SK-MEL-5 (cell line): ENCODE measurements at places on chromosomes 4 and X. TPM values are rescaled to one million over a fixed set of nuclear protein-coding genes. Genes with fewer than 3 reads are reported as not detected.

DNA sequence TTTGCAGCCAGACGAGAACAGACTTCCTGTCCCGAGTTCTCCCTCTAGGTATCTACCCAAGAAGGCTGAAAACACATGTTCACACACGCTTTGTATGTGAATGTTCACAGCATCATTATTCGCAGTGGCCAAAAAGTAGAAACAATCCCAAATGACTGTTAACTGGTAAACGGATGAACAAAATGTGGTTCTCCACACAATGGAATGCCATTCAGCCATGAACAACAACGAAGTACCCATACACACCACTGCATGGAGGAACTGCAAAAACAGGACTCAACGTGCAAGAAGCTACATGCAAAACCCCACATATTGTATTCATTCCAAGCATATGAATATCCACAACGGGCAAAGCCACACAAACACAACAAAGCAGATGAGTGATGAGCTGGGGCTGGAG lies 45.0 kb downstream of the PDHA1 start:
- DNase-seq, result no peak

DNA sequence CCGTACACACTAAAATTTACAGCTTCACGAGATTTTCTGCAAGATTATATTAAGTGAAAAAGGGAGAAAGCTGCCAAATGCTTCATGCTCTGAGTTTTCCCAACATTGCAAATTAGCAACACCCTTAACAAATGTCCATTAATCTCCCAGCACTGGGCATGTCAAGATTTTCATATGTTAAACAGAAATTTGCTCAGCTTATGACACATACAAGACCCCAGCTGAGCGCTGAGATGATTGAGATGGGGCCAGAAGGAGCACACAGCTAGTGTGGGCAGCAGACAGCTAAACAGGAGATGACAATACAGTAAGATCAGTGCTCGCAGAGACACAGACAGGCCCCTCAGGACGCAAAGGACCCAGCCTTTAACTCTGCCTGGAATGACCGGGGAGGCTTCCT lies 208.8 kb downstream of the STK32B start:
- DNase-seq, result no peak

Gene STATH
- total RNA-seq, result 1.1 and 1.6 TPM in 2 replicates

Gene AFAP1
- total RNA-seq, result 10.3 and 11.6 TPM in 2 replicates

DNA sequence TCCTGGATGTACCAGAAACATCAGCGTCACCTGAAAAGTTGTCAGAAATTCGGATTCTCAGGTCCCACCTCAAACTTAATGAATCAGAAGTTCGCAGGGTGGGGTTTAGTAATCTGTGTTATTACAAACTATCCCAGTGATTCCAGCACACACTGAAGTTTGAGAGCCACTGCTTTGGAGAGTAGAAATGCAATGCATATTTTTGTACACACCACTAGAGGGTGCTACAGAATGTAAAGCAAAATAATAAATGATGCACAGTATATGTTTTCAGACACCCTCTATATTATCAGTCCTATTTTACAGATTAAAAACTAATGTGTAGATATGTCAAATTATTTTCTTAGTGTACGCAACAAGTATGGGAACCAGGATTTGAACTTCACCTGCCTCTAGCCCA lies 2.4 kb upstream of the MORF4L2 start:
- peak; percentile 51 for DNase-seq

DNA sequence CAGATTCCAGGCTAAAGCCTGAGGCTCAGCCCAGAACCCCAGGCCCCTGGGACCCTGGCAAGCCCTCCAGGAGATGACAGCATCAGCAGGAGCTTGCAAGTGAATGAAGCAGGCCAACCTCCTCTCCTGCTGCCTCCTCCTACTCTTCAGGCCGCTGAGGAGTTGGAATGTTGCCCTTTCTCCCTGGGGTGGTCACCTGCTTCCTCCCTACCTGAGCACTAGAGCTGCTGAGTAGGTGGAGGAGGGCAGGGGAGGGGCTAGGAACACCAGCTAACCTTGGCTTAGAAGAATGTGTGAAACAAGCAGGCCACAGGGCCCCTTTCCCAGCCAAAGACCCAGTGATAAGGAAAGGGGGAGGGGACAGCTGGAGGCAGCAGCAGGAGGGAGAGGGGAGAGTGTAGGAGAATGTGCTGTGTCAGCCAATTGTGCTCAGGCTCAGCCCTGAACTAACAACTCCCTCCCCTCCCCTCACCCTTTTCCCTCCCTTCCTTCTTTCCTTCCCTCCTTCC lies 58.0 kb downstream of the PJA1 start:
- no peak for DNase-seq

- no peak for DNase-seq
Measured at GRCh38 chrX:16462912-16463311, 187.0 kb upstream of the S100G start.

GRCh38 chr4:160848901-160849760 lies 1314.7 kb downstream of the FSTL5 start:
- DNase-seq, result no peak

Gene VBP1
- 92.0 and 95.7 TPM in 2 replicates for total RNA-seq
